NCI-H2029 (cell line): ENCODE measurements at places on chromosomes 1 and 21.

DNA sequence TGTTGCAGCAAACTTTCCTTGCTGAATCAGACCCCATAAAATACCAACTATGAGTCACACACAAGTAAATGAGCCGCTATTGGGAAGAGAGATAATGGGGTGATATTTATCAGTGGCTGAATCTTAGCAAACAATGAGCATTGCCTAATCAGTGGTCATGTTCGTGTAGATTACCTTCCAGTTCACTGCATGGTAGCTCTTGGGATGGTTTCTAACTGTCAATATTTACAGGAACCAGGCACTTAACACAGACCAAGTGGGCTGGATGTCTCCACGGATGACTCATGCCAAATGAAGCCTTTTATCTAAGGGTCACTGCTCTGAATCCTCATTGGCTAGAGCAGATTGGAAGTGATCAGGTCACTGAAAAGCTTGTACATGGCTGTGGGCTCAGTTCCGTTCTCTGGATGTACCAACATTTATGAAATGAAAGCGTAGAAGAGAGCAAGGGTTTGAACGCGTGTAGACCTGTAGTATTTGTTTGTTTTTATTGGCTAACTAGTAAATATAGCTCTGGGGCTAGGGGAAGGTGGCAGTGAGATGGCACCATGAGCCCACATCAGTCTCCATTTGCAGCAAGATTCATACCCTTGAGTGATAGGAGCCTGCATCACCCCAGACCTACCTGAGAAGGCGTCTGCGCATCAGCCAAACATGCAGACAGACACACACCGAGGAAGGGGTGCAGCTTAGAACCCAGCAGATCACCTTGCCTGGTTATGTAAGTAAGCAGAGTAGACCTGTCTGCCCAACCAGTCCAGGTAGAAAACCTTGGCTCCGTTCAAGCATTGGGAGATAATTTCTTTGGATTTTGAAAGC, 153.3 kb downstream of the TOMM20 start:
- DNase-seq: peak; percentile 96

DNA sequence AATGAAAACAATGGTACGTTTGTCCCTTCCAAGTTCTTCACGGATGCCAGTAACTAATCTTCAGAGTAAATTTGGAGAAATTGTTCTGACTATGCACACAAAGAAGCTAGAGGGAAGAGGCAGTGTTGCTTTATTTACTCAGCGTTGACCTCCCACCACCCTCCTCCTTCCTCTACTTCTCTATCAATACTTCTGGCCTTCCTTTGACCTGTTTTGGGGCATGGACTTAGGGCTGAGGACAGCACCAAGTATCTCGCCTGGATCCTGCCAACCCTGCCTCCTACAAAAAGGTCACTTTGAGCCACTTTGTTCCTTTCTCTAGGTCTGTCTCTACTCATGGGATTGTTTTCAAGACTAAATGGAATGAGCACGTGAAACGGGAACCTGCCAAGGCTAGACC, 282.6 kb downstream of the DSCAM start:
- DNase-seq: no peak

DNA sequence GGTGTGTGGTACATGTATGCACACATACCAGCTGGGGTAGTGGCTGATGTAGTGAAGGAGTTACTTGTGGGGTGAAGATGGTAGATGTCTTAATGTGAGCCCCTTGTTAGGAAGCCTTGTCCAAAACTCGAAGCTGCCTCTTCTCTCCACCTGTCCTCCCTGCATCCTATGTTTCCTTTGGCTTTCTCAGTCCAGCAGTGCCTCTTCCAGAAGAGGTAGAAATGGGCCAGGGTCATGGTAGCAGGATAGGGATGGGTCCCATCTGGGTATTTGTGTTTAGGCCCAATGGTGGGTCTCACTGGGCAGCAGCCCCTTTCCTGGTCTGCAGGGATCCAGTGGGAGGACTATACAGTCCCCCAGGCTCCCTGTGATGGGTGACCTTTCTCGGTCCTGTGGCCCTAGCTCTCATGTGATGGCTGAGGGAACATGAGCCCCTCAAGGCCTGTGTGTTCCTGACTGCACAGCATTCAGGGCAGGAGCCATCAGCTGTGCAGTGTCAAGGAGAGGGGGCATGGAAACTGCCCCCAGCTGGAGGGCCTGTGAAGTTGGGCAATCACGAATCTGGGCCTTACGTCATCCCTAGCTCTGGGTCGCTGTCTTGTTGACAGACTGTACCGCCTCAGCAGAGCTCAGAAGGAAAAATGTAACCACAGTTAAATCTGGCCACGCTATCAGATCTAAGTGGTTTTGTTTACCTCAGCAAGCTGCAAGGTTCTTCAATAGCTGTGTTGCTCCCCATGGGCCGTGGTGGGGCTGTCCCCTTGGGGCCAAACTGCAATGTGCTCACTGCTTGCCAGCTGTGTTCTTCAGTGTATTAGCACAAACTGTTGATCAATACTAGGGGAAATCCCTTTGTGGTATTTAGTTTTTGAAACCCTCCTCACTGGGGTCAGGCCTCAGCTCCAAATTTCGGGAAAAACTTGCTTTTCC, 82.7 kb downstream of the NOS1AP start:
- DNase-seq: no peak

GRCh38 chr1:200899015-200899386, 4.3 kb downstream of the INAVA start:
- DNase-seq: no peak

GRCh38 chr1:164559342-164560051, 513 bp downstream of the PBX1 start:
- DNase-seq: no peak
